ELR (cell line): ENCODE measurements at places on chromosomes 2 and 18.

- no peak for DNase-seq
Observed at GRCh38 chr2:7860693-7861092, 821.2 kb upstream of the ID2 start.

DNA sequence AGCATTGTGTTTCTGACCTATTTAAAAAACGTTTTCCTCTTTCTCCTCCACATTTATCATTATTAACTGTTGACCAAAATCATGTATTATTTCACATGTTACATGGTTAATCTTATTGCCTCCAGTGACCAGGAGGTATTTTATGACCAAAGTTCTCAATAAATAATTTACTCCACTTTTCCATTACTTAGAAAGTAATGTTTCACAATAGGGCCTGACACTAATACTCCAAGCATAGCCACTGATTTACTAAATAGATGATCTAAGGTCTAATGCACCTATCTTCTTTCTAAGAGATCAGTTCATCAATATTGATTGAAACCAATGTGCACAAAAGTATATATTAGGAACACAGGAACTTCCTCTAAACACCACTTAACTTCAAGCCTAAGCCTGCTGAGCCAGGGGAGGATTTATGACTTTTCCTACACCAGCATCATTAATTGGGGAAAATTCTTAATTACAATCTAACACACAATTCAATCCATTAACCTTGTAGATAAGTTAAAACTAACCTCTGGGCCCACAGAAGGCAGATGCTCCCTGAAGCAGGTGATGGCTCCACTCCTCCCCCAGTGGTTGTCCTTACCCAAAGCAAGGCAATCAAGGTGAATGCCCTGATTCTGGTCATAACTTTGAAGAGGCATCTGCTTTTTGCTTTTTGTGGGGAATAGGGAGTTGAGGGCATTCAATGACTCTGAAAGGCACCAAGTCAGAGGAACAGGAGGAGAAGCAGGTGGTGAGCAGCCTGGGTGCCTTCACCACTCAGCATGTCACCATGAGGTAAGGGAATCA lies 33.9 kb downstream of the RBMS1 start:
- DNase-seq = no peak

DNA sequence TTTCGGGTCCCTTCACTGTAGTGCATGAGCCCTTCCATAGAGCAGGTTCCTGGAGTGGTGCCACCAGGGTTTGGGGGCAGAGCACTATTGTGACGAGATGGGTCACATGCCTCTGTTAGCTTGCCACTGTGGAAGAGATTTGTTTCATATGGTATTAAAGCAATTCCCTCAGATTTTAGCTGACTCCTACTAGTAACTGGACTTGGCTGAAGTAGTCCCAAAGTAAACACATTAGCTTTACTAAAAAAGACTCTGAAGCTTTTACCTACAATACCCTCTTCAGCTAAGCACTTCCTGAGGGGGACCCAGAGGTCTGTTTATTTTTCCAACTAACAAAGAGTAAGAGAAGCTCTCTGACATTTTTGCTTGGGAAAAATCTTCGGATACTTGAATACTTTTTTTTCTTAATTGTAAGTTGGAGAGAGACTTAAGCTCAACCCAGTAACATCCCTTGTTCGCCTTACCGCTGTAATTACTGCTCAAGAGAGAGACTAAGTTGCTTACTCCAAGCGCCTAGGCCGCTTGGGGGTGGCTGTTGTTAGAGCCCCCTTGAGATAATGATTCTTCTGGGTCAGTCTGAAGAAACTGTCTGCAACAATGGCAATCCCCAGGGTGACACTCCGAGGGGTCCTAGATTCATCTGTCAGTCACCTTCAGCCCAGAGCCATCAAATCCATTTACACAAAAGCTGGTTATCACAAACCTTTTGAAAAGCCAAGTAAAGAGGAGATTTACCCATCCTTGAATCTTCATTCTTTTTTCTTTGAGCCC lies 177.4 kb downstream of the FIGN start:
- DNase-seq = no peak

DNA sequence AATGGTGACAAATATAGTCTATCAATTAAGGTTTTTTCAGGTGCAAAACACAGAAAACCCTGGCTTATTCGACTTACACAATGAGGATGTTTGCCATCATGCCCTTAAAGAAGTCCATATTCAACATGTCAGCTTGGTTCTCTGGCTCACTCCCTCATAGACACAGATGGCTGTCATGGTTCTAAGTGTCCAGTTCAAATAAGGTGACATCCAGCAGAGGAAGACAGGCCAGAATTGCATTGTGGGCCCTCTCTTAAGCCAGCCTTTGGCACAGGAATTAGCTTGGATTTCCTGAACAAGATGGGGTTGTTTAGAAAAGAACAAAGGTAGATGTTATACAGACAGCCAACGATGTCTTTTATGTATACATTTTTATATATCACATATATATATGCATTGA lies 18.7 kb upstream of the SLC1A4 start:
- no peak for DNase-seq

DNA sequence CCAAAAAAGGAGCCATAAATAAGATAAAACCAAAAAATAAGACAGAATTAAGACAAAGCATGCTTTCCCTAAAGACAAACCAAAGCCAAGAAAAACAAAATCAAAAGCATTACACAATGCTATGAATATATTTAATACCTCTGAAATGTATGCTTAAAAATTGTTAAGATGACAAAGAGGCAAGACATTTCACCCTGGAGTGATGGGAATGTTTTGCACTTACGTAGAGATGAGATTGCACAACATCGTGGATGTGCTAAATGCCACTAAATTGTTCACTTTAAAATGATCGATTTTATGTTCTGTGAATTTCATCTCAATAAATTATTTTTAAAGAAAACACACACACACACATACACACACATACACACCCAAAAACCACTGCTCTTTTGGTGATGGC lies 386.6 kb upstream of the KLHL29 start:
- DNase-seq = no peak

- peak; percentile 49 for DNase-seq
Observed at GRCh38 chr2:222862106-222862908, 1.5 kb downstream of the ACSL3 start.

GRCh38 chr2:65518751-65519150 lies 86.4 kb upstream of the SPRED2 start:
- DNase-seq = no peak

DNA sequence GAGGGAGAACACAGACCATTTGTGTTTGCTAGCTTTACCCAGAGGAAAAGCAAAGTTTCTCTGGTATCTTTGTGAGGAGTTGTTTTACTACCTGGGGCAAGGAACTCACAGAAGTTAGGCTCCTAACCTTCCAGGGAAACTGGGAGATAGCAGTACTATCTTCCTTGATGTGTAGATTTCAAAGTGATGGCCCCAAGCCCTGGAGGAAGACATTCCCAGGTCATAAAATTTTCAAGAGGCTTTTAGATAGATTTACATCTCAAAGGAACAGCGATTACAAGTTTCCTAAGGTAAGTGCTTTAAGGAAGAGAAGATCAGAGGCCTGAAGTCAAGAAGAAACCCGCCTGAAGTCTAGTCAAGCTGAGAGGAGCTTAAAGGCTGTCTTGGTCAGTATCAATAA lies 1187.8 kb upstream of the TMEFF2 start:
- DNase-seq = no peak

DNA sequence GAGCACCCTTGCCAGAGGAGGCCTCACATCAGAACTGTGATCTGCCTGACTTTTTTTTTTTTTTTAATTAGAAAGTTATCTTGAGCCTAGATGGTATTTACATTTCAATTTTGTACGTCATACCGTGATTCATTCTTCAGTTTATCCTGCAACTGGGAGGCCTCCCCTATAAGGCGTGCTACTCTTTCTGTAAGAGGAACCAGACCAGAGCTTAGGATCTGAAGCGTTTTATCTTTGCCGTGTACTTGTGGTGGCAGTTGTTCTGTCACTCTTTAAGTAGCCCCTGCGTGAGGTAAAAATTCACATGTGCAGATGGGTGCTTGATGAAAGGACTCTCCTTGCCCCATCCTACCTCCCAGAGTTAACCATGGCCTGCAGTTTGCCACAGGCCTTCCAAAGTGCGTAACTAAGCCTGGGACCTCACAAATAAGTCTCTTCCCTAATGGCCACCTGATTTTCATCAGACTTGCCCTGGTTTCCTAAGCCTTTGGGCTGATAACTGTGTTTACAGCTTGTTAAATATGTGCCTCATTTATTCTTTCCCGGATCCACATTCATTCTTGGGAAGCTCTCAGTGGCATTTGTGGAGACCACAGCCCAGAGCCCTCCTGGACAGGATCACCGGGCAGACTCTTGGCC lies 96.0 kb downstream of the MTCL1 start:
- DNase-seq = peak; percentile 95

DNA sequence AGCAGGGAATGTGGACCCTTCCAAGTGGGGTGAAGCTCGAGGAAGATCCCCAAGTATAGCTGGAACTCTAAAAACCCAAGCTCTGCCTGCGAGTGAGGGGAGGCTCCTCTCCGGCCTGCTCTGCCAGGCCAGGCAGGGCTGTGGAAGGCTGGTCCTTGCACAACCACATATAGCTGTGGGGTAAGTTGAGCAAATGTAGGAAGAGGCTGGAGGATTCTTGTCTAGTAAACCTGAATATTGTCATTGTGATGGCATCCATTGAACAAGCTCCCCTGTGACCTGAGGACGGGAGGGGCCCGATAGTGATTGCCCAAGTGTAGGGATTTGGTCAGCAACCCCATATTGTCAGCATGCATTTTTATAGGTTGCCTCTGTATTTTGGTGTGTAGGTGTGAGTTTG lies 103.0 kb downstream of the ACKR3 start:
- DNase-seq = no peak

- no peak for DNase-seq
Observed at GRCh38 chr18:50793641-50794565, 25.9 kb downstream of the MRO start.

- peak; percentile 83 for DNase-seq
Observed at GRCh38 chr2:183105402-183106134, 18.7 kb upstream of the NUP35 start.

DNA sequence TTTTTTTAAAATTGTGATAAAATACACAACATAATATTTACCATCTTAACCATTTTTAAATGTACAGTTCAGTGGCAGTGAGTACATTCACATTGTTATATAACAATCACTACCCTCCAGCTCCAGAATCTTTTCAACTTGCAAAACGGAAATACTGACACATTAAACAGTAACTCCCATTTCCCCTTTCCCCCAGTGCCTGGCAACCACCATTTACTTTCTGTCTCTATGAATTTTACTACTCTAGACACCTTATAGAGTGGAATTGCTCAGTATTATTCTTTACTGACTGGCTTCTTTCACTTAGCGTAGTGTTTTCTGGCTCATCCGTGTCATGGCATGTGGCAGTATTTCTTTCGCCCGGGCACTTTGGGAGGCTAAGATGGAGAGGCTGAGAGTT lies 32.6 kb downstream of the FASTKD2 start:
- no peak for DNase-seq

DNA sequence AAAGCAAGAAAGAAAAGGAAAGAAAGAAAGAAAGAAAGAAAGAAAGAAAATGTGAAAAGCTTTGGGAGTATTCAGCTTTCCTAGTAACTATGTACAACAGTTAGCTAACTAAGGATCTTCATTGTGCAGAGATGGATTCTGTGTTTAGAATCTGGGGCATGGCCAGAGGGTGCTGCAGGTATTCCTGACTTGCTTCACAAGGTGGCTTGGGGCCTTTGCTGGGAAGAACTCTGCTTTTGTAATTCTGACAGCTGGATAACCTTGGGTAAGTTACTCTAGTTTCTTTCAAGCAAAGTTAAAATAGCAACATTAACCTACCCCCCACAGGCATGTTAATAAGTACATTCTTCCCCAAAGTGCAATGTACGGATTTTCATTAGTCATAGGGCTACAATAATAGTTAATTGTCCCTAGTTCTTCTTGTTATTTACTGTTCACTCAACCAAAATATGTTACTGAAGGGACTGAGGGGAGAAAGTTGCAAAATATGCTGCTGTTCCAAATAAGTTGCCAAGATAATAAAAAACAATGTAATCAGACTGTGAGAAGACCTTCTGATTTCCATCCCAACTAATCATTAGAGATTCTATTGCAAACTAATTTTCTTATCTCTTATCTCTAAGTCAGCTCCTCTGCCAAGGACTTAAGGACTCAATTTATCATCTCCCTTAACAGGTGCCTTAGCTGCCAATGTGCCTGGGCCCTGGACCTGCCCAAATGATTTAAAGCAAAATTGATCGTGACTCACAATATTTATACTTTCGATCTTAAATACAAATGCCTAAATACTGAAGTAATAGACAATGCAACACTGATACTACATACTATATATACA lies 50.3 kb downstream of the SERPINB8 start:
- DNase-seq = no peak

GRCh38 chr18:75679331-75679730 lies 251.8 kb upstream of the SMIM21 start:
- no peak for DNase-seq

DNA sequence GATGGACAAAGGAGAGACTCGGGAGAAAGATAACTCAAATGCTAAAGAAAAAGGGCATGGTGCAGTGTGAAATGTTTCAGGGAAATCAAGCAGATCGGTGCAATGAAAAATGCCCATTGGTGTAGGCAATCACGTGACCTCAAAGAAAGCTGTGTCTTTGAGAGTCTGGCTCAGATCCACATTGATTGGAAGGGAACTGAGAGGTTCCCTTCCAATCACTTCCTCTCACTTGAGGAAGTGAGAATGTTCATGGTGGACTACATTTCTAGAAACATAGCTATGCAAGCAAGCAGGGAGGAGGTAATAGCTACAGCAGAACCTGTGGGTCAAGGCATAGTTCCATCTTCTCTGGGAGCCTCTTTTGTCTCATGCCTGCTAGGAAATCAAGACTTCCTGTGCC lies 187.4 kb downstream of the LPIN1 start:
- DNase-seq = no peak

DNA sequence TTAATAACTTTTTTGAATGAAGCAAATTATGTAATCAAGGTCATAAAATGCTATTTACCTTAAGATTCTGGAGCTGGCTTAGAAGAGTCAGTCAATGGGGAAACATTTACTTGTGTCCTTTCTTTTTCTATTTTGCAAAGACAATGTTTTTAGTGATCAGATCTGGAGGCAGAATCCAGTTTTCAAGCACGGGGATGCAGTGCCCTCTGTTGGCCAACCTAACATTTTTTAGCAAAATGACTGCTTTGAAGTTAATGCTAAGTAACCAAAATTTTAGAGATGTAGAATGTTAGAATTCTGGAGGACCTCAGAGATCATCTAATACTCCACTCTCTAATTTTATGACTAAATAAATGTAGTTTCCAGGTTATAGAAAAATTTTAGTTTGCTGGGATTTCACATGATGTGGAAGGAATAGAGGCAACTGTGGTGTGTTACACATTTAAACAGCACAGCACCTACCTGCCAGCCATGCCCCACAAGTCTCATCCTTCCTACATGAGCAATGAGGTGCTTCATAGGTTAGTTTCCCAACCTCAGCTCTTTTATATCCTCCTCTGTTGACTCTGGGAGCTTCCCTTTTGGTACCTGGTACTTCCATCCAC lies 23.6 kb upstream of the SLC9A4 start:
- DNase-seq = peak; percentile 50

- peak; percentile 86 for DNase-seq
Observed at GRCh38 chr2:1750933-1751766, 6.8 kb upstream of the PXDN start.
